ENCODE measurements at places on chromosomes 4 and X.

DNA sequence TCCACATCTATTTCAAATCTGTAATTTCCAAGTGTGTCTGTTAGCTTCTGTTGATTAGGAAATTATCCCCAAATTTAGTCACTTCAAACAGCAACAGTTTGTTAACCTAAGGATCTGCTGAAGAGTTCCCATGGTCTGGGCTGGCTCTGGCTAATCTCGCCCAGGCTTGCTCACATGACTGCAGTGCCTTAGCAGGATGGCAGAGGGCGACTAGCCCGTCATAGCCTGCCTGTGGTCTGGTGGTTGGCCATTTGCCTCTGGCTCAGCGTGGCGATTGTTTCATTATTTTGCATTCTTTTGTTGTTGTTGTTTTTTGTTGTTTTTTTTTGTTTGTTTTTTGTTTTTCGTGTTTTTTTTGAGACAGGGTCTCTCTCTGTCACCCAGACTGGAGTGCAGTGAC lies 264.0 kb downstream of the TRIML1 start:
- DNase-seq = no peak

DNA sequence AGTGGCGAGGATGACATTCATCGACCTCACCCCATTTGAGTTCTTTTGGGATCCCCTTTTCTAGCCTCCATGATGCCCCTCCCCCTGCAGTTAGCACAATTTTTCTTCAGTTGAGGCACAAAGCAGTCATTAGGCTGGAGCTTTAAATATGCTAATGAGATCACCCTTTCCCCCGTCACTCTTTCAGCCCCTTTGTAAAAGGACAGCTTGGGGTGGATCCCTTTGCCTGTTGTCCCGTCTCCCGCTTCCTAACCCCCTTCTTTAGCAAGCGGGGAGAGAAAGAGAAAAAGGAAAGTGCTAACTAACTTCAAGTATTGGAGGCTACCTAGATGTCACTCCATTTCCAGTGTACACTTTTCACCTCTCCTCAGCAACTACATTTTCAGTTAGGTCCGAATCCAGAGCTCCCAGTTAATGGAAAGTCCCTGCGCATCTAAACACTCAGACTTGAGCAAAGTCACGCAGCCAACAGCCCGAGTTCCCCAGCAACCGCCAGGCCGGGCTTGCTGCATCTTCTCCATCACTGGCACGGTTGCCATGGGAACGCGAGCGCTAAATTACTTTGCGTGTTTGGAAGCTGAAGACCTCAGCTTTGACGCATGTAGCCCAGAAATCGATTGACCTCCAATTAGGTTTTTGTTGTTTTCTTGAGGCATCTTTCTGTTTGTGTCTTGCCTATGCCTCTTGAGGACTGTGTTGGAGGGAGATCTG lies 76.8 kb downstream of the RTL5 start:
- DNase-seq = no peak

DNA sequence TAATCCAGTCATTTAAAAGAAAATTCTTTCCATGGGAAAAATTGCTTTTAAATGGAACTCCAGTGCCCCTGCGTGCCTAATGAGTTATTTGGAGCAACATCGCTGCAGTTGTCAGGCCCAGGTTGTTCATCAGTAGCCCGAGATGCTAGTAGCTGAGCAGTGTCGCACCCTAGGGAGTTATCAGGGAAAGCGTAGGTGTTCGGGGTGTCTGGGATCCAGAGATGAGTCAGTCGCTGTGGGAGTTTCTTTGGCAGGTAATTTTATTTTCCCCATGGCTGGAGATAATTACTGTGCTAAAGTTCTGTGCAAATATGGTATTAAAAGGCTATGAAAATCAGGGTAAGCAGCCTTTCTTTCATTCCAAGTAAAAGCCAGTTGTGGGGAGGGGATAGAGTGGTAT lies 49.4 kb downstream of the ANXA3 start:
- DNase-seq = no peak

GRCh38 chr4:148355442-148356123 lies 86.6 kb downstream of the NR3C2 start:
- DNase-seq = no peak

DNA sequence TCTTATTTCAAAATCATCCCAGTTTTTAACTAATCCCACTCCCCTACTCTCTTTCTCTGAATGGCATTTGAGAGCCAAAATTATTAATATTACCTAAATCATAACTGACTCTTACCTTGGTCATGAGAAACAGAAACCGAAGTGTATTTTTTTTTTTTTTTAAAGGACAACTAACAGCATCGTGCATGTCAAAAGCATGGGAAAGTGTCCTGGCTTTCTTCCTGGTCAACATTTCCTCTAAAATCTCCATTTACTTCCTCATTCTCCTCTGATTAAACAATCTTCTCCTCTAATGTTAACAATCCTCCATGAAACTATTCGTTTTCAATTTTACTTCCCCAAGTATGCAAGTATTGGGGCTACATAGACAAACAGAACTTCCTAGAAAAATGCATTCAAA lies 2.1 kb upstream of the STS start:
- DNase-seq = no peak

DNA sequence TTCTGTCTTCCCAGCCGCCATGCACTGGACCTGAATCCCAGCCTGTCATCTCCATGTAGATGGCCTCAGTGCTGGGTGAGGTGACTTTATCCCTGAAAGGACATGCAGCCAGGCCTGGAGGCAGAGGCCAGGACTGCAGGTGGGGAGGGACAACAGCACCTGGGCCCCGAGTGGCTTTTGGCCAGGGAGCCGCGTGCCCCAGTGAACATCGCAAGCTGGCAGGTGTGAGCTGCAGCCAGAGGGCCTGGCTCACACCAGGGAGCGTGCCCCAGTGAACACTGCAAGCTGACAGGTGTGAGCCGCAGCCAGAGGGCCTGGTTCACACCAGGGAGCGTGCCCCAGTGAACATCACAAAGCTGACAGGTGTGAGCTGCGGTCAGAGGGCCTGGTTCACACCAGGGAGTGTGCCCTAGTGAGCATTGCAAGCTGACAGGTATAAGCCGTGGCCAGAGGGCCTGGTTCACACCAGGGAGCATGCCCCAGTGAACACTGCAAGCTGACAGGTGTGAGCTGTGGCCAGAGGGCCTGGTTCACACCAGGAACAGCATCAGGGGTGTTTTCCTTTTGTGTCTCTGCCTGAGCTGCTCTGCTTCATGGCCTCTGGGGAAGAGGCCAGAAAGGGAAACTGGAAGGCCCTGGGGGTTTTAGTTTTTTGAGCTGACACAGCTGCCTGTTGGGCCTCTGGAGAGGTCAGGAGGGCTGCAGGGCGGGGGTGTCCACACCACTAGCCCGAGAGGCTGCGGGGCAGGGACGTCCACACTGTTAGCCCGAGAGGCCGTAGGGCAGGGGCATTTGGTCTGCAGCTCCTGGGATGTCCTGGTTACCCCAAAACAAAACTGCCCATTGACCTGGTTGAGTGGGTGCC lies 22.7 kb upstream of the PSAPL1 start:
- no peak for DNase-seq

DNA sequence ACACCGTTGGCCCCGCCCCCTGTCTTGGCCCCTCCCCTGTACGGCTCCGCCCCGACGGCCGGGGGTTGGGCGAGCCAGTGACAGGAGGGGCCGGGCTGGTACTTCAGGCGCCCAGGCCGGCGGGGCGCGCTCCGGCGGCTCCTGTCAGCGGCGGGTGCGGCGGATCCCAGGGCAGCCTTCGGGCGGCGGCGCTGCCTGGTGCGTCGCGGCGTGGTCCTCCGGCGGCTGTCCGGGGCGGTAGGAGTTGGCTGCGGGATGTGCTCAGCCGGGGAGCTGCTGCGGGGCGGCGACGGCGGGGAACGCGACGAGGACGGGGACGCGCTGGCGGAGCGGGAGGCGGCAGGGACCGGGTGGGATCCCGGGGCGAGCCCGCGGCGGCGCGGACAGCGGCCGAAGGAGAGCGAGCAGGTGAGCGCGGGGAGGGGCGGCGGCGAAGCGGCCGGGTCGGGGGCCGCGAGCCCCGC lies at the start of gene FAM241A:
FAM241A (plus strand) TSS at position 129 of the 464 bp plus-strand sequence; CDS start at position 256, 127 bp downstream.
- DNase-seq = peak; percentile 88

GRCh38 chr4:157983300-157983699 lies 189.5 kb downstream of the GASK1B start:
- DNase-seq = no peak

- DNase-seq = no peak
Observed at GRCh38 chr4:185846505-185847150, 34.6 kb upstream of the SORBS2 start.

- no peak for DNase-seq
Observed at GRCh38 chr4:103372002-103372558, 173.9 kb upstream of the CENPE start.

DNA sequence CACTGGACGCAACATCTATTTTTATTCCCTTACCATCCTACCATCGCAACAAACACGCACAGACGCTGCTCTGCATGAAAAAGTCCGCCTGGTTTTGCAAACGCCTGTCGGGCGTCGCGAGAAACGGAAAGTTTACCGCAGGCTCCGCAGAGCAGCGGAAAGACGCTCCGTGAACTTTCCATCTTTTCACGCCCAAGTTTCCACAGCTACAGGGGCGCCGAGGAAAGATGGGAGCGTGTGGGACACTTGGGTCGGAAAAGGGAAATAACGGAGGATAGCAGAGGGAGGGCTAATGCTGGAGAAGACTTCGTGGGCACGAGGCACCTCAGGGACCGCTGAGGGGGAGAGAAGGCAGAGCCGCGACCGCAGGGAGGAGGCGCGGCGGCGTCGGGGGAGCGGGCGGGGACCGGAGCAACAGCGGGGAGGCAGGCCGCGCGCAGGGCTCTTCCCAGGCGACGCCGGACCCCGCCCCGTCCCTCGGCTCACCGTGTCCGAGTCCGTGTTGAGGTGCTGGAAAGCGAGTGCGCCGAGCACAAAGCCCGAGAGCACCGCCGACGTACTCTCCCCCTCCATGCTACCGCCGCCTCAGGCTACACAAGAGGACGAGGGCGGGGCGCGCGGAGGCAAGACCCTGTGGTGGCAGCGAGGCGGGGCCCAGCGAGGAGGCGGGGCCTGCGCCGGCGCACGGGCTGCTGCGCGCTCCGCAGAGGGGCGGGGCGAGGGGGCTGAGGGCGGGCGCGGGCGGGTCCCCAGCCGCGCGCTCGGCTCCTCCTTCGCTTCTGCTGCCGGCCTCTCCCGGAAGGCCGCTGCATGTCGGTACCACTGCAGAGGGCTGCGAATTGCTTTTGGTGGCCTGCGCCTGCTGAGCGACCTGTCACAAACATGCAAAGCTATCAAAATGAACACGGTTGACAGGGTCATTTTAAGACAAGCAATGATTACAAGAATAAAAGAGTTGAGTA lies at the start of gene ABRAXAS1:
ABRAXAS1 (minus strand) TSS at position 601 of the 962 bp plus-strand sequence; CDS start at position 573, 28 bp downstream.
- DNase-seq = peak; percentile 90

- DNase-seq = no peak
Observed at GRCh38 chr4:120155287-120155686, 88.6 kb upstream of the MAD2L1 start.

DNA sequence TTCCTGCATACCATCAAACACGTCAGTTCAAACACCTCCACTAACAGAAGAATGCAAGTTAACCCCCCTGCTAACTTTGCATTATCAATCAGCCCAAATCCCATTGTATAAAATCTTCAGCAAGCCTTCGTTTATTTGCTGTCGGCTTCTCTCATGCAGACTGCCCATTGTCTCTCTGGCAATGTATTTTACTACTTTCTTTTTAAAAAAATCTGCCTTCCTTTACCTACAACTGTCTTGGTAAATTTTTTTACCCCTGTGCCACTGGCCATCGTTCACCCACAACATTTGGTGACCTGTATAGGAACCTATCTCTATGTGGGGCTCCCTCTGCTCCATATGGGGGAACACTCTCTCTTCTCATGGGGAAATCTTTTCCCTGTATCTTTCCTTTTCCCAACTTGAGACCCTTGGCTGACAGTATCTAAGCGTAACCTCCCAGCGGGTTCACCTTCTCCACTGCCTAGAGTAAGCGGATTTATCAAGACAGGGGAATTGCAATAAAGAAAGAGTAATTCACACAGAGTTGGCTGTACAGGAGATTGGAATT lies 244.6 kb downstream of the CPXCR1 start:
- DNase-seq = no peak

DNA sequence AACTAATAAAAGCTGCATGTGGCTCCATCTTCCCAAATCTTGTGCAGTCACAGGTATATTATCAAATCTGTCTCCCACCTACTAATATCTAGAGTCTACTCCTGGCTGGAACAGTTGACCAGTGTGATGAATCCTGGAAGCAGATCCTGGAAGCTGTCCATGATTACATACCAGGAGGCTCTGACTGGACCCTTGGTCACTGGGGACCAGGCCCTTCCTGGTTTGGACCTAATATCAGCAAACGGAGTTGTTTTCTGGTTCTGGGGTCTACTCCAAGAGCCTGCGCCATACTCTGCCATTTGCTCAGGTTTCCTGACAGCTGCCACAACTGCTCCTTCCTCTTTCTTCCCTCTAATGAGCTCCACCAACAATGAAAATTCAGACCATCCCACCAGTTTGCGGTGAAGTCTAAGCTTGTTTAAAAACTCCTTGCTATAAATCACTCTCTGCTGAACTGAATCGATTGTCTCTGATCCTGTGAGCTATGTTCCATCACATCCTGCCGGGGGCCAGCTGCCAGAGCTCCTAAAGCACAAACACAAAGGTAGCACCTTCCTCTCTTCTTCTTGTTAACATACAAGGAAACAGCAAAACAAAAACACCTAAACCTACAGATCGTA lies 114.2 kb downstream of the PALLD start:
- no peak for DNase-seq

GRCh38 chr4:2186133-2186864 lies 55.6 kb downstream of the HAUS3 start:
- DNase-seq = no peak

GRCh38 chr4:182449186-182449929 lies 206.2 kb downstream of the TENM3 start:
- DNase-seq = no peak

- DNase-seq = no peak
Observed at GRCh38 chr4:77170926-77171325, 13.9 kb downstream of the CCNG2 start.

DNA sequence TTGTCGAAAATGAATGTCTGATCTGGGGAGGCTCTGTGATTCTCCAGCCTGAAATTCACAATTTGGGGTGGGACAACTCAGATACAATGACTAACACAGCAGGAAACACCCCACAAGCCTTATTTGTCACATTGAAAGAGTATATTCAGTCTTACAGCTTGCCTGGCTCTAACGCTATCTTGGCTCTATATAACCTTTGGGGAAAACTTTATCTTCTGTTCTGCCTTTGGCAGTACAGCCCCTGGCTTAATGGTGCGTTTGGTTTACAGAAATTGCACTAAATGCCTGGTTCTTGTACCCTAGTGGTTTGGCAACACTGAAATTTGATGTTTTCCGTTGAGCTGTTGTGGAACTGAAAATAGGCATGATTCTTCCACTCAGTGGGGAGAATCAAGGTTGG lies 178.1 kb upstream of the VEGFC start:
- no peak for DNase-seq

Data from stimulated activated CD8-positive, alpha-beta memory T cell treated with anti-CD3 and anti-CD28 coated beads, Interleukin-4, amount 100 ng/mL, for 24 hours (primary cell).